Muscle of back (tissue), 13 donors: ENCODE measurements at places on chromosomes 11 and 22.
A peak's percentile ranks its signal among the peaks of the same experiment; 100 is the strongest.

DNA sequence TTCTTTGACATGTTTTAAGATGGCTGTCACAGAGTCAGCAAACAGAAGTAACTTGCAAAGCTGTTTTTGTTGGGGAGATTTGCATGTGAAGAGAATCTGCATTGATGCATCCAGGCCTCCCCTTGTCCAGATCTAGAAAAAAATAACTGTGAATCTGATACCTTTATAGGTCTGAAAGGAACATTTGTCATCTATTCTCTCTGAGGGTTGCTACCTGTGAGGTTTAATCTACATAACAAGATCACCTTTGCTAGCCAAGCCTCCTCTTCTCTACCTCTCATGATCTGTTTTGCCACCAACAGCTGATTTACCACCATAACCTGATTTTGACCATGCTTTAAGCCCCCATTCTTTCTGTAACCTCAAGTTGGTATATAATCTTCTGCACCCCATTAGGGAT, 47.2 kb upstream of the SLC5A12 start:
- DNase-seq: no peak

- DNase-seq: no peak
Observed at GRCh38 chr22:23763579-23763945, 772 bp downstream of the C22orf15 start.

GRCh38 chr11:129785383-129786111, 30.1 kb upstream of the TMEM45B start:
- no peak for DNase-seq

DNA sequence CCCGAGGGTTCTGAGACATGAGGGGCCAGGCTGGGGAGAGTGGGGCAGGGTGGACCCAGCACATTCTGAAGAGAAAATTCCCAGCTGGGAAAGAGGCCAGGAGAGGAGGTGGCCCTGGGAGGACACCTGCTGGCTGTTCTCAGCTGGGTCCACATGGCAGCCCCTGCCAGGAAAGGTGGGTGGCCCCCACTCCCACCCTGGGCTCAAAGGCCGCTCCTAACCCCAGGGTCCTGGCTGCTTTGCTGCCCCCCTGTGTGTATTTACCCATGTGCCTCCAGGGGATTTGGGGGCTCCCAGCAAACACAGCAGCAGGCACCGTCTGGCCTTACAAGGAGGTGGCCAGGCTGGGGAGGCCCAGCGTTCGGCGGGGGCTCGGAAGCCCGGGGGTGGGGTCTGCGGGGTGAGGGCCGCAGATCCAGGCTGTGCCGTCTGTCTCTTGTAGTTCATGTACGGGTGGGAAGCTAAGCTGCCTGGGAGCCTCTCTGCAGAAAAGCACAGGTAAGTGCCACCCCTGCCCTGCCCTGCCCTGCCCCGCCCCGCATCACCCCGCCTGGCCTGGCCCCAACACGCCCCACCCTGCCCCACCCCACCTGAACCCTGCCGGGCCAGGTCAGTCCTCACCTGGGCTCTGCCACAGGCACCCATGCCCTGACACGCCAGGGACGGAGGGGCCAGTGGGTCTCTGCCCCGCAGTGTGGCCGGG, 10.6 kb downstream of the MUC5B start:
- DNase-seq: no peak

GRCh38 chr22:46744581-46744980, 6.5 kb upstream of the CERK start:
- no peak for DNase-seq

- no peak for DNase-seq
Observed at GRCh38 chr11:67434395-67434881, 3.0 kb downstream of the PTPRCAP start.

- DNase-seq: no peak
Observed at GRCh38 chr22:44460287-44460686, 37.7 kb downstream of the RTL6 start.

GRCh38 chr22:27197052-27197451, 539.7 kb downstream of the MIAT start:
- DNase-seq: peak; percentile 34

GRCh38 chr11:59818572-59818971, 8.0 kb upstream of the MRPL16 start:
- DNase-seq: no peak

DNA sequence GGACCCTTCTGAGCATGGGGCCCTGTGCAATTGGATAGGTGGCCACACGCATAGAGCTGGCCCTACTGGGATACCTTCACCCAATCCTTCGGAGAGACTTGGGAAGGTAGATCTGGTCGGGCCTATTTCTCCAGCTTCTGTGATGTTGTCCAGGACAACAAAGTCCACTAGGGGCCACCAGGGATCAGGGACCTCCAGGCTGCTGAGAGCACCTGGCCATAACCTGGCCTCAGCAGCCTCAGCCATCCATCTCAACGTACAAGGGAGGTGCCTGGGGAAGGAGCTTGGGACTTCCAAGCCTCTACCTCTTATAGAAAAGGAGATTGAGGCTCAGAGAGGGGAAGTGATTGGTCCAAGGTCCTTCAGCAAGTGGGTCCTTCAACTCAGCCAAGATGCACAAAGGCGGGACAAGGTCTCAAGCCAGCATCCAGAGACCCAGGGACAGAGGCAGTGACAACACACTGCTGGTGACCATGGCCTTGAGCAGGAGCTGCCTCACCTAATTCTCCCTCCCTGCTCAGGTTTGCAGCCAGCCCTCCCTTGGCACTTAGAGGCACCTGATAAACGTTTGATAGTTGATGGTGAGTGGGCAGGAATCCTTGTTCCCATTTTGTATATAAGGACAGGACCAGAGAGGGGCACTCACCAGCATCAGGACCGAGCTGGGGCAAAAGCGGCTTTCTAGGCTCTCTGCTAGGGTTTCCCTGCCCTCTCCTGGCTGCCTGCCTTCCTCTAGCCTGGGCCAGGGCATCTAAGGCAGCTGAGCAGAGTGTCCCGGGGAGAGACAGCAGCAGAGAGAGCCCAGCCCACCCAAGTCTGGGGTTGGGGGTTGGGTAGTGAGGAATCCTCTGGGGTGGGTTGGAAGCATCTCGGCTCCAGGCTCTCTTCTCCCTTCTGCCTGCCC, 4.5 kb downstream of the RAC2 start:
- no peak for DNase-seq

DNA sequence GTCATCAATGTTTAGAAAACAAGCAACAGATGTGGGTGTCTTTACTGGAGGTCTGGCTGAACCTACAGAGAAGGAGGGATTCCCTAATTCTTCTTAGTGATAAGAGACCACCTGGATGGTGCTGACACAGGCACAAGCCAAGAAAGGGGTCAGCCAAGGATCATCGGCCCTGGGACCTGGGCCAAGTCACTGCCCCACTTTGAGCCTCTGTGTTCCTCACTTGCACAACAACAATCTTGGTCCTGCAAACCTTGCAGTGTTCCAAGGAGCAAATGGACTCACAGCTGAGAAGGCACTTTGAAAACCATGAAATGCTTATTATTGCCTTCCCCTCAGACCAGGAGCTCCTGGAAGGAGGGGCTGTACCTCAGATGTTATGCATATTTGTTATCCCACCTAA, 7.0 kb upstream of the KCNE3 start:
- no peak for DNase-seq

DNA sequence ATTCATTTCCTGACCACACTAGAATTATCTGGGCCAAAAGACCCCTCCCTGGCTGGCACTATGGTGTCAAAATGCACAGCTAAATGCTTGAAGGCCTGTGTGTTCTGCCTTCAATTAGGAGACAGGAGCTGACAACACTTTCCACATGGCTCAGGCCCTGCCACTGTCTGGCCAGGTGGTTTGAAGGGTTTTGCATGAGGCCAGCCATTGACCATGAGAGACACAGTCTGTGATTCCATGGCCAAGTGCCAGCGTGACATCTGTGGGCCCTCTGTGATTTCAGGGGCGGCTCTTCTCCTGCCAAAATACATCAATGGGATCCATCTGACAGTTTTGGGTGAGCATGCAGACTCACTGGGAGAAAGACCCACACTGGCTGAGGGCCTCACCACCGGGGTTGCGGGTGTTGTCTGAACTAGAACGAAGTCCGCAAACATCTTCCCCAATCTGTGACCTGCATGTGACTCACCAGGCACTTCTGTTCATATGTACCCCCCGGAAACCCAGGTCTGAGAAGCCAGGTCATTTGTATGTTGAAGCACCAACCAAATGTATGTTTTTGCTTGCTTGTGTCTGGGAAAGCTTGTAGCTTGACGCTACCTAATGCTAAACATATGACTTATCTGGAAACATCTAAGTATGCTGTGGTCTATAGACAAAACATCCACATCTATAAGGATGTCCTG, 20.7 kb upstream of the NAV2 start:
- DNase-seq: no peak

- peak; percentile 50 for DNase-seq
Observed at GRCh38 chr11:612201-612960, 3.4 kb downstream of the IRF7 start.

DNA sequence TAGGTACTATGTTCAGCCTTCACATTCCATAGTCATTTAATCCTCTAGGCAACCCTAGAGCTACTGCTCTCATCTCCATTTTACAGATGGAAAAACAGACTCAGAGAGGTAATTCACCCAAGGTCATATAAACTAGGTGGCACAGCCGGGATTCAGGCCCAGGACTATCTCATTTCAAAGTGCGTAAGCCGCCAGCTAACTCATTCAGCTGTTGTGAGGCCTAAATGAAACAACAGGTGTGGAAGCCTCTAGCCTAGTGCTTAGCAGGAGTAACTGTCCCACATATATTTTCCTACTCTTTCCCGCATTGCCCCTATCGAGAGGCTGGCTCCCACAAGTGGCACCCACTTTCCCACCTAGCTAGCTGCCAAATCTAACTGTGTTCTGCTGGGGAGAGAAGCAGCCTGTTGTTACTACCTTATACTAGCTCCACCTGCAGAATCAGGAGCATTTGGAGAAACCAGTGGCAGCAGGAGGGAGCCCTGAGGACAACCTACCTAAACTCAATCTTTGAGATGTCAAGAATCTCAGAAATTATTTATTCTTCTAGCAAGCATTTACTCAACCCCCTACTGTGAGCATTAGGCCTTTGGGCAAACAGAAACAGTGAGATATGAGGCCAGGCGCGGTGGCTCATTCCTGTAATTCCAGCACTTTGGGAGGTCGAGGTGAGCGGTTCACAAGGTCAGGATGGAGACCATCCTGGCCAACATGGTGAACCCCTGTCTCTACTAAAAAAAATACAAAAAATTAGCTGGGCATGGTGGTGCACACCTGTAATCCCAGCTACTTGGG, 20.9 kb downstream of the PRG3 start:
- DNase-seq: no peak

DNA sequence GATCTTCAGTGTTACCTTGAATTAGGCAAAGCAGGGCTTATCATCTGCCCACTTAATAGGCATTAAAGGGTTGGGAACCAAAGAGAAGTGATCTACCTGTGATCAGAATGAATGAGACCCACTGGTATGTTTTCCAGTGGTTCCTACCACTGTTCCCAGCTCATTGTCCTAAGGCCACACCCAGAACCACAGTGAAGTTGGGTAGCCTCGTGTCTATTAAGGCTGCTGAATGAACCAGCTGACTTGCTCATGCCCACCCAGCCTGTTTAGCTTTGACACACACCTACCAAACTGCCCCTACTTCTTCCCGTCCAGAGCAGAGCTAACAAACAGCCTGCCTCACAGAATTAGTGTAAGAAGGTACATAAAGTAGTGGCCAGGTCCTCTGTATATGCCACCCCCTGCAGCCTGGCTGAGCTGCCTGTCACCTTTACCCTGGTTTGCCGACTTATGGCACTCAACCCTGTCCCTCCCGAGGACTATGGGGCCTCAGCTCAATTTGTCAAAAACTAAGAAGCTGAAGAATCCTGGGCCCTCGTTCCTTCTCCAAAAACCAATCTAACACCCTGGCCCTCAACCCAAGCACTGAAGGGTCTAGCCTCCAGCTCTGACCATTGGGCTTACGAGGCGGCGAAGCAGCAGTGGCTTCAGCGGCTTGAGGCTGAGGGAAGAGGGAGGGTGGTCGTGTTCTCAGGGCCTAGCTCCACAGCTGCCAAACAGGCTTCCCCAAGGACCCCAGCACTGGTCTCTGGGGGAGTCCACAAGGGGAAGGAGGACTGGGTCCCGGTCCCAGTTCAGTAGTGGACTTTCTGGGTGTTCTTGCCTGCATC, 9.8 kb downstream of the UCP2 start:
- DNase-seq: no peak
